ENCODE measurements at places on chromosomes 7 and 10.
A peak's percentile ranks its signal among the peaks of the same experiment; 100 is the strongest.

DNA sequence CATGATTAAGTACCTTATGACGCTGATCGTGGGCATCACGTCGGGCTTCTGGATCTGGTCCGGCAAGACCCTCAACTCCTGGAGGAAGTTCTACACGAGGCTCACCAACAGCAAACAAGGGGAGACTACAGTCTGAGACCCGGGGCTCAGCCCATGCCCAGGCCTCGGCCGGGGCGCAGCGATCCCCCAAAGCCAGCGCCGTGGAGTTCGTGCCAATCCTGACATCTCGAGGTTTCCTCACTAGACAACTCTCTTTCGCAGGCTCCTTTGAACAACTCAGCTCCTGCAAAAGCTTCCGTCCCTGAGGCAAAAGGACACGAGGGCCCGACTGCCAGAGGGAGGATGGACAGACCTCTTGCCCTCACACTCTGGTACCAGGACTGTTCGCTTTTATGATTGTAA lies 2.5 kb downstream of the FZD1 start:
- no peak for DNase-seq

DNA sequence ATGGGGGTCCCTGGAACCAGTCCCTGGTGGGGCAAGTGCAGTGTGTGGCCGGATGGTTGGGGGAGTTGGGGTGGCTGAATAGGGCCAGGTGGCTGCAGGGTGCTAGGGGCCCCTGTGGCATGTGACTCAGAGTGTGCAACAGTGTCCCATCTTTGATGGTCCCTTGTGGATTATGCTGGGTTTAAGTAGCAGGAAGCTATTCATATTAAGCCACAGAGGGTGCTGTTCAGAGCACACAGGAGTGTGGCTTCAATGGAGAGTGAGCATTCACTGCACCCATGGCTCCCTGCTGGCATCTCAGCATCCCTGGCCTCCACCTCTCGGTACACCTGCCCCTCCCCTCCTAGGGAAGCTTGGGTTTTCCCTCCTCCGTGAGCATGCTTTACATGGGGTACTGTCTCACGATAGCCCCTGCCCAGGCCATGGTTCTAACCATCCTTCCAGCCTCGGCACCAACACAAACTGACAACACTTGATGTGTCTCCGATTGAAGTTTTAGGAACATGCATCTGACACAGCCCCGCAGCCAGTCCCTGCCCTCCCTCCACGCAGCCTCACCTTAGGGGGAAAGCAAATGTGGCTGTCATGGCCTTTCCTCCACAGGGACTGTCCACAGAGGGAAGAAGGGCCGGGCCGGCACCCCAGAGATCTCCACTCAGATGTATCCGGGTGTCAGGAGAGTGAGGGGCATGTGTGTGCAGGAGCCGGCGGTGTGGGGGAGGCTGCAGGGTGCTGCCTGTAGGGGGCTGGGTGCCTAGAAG lies 30.4 kb upstream of the PPIF start:
- DNase-seq, result no peak

- no peak for DNase-seq
Measured at GRCh38 chr7:134415700-134416099, 43.2 kb downstream of the AKR1B1 start.

GRCh38 chr7:74061840-74062539 lies 21.6 kb upstream of the LIMK1 start:
- DNase-seq, result peak; percentile 58

DNA sequence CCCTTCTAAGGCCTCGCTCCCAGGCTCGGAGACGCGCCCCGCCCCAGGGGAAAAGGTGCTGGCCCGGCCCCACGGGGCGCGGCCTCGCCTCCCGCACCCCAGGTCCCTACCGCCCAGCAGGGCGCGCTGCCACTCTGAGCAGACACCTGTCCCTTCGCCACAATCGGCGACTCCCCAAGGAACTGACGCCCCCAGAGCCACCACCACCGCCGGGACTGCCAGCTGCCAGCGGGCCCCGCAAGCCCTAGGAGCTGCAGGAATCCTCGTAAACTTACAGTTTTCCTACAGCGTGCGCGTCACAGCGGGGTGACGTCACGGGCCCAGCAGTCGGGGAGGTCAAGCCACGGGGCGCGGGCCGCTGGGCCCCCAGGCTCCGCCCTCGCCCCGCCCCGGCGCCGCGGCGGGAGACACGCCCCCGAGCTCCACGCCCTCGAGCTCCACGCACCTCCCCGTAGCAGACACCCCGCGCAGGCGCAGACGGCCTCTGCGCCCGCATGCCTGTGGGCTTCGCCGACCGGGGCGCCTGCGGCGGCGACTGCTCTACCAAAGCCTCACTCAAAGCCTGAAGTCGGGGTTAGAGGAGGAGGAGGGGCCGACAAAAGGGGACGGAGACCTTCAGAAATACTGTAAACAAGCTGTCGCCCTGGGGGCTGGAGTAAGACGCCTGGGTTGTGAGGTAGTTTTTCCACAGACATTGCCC lies at the start of gene ZNF438:
TSS of gene ZNF438 (minus strand) at position 308 of the 700 bp plus-strand sequence. CDS start 154,831 bp downstream, outside the sequence.
- peak; percentile 89 for DNase-seq

GRCh38 chr10:43264965-43265798 lies 1.7 kb downstream of the RASGEF1A start:
- no peak for DNase-seq

DNA sequence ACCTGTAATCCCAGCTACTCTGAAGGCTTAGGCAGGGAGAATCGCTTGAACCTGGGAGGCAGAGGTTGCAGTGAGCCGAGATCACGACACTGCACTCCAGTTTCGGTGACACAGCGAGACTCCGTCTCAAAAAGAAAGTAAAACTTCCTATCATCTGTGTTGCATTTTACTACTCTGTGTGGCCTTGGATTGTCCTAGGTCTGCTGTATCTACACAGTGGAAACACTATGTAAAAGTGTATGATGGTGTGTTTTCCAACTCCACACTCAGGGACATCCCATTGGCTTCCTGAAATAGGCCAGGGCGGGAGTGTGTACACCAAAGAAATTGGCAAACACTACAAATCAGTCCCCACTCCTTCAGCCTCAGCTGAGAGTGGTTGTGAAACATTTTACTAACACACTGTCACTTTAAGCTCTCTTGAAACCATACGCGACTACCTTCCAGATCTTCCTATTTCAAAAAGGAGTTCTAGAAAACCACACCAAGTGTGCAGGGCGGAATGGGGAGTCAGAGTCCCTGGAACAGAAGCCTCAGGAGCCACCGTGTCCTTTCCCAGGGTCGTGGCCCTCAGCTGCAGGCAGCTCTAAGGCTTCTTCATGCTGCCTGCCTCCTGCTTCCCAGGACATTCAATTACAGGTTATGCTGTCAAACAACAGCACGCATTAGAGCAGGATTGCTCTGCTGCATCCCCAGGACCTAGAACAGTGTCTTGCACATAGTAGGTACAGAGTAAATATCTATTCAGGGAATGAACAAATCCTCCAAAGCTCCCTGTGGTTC lies 275.4 kb downstream of the PARD3 start:
- DNase-seq, result no peak

- no peak for DNase-seq
Measured at GRCh38 chr10:110641256-110641655, 2.9 kb upstream of the RBM20 start.

GRCh38 chr10:119445311-119445934 lies 97.1 kb downstream of the RGS10 start:
- DNase-seq, result peak; percentile 80

- DNase-seq, result no peak
Measured at GRCh38 chr10:293636-294035, 158.4 kb downstream of the ZMYND11 start.

- no peak for DNase-seq
Measured at GRCh38 chr10:11425676-11426075, 185.8 kb downstream of the USP6NL start.

DNA sequence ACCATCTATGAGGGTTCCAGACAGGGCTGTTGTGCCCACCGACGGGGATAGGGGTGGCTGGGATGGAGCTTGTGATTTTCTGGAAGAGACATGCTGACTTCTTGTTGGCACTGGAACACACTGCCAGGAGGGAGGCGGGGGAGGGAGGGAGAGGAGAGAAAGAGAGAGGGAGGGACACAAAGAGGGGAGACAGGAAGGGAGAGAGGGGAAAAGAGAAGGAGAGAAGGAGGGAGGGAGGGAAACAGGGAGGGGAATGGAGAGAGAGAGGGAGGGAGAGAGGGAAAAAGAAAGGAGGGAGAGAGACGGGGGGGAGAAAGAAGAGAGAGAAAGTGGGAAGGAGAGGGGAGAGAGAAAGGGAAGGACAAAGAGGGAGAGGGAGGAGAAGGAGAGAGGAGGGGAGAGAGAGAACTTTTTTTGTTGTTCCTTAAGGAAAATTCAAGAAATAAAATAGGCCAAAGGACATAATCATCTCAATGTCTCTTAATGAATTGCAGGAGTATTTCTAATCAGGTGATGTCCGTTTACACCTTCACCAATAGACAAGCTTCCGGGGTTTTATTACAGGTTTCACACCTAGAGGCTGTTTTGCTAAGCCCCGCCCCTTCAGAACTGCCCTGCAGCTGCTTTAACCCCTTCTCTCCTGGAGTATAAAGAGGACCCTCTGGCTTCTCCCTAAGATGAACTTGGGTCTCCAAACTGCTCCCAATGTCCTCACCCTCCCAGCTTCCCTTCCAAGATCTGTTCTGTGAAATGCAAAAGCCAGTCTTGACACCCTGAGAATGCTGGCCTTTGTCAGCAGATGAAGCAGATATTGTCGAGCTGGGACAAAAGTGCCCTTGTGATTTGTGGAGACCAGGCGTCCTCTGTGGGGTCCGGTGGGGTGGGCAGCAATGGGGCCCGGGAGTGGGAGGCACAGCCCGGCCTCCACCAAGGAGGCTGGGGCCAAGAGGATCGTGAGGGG lies 82.0 kb upstream of the GTF2IRD1 start:
- no peak for DNase-seq

- DNase-seq, result no peak
Measured at GRCh38 chr7:50310361-50310760, 5.8 kb downstream of the IKZF1 start.

DNA sequence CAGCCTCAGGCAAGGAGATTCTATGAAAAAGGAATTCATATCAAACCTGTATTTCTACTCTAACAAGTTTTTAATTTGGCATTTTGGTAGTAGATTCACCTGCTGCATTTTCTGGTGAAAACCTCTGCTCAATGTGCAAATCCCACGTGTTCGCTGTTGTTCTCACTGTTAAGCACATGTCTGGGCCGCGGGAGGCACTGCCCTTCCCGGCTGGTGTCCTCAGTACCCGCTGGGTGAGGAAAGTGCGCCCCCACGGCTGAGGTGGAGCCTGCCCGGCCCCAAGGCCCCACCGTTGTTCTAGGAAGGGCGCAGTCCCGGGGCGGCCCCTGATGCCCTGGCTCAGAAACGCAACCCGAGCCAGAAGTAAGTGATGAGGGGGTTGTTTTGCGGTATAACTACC lies 193.4 kb upstream of the VWC2 start:
- DNase-seq, result no peak

Data from activated CD4-positive, alpha-beta T cell treated with anti-CD3 and anti-CD28 coated beads, Interleukin-2, amount 50 U/mL, for 4 hours (primary cell).